ENCODE measurements at places on chromosomes 7 and 10.

DNA sequence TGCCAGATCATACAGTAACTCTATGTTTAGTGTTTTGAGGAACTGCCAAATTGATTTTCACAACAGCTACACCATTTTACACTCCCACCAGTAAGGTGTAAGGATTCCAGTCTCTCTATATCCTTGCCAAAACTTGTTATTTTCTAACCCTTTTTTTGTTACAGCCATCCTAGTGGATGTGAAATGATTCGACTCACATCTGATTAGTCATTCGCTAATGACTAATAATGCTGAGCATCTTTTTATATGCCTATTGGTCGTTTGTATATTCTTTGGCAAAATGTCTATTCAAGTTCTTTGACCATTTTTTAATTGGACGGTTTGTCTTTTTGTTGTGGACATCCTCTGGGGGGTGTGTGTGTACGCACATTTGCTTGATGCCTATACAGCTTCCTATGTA is 142.8 kb downstream of the DGKB start:
- no peak for DNase-seq

GRCh38 chr7:191105-191980 is 1.0 kb upstream of the FAM20C start:
- peak; percentile 22 for DNase-seq

- no peak for DNase-seq
Observed at GRCh38 chr7:111987115-111987826, 218.9 kb downstream of the DOCK4 start.

GRCh38 chr7:43431020-43431595 is 151.8 kb upstream of the STK17A start:
- no peak for DNase-seq

Data from activated T-cell treated with anti-CD3 and anti-CD28 coated beads, Interleukin-2, amount 50 U/mL, for 48 hours (primary cell).